ENCODE measurements at places on chromosomes 16 and 17. TPM values are rescaled to one million over a fixed set of nuclear protein-coding genes. Genes with fewer than 3 reads are reported as not detected.
A peak's percentile ranks its signal among the peaks of the same experiment; 100 is the strongest.

C17orf50 gene
- not detected for polyA plus RNA-seq

DNA sequence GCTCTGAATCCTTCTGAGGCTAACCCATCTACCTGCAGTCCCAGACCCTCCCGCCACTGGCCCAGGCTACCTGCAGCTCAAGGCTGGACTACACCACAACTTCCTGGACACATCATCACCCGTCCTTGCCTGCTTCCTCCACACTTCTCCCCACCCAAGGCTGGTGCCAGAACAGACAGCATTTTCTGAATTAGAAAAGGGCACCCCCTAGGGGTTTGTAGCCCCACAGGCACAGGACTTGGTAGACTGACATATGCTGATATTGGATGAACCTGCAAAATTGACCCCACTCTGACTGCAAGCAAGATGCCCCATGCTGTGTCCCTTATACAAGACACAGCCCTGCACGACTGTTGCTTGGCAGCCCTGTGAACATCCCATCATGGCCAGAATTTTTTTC is 271.5 kb upstream of the C16orf82 start:
- DNase-seq: no peak

CDH3 gene
- polyA plus RNA-seq: 0.67 TPM

C16orf96 gene
- 0.66 TPM for polyA plus RNA-seq

GRCh38 chr16:12258861-12259645 is 282.5 kb downstream of the SNX29 start:
- no peak for DNase-seq

- no peak for DNase-seq
These were observed 235.6 kb upstream of the GSE1 start for GRCh38 chr16:85377388-85378144.

STX1B gene
- 1.9 TPM for polyA plus RNA-seq

DNA sequence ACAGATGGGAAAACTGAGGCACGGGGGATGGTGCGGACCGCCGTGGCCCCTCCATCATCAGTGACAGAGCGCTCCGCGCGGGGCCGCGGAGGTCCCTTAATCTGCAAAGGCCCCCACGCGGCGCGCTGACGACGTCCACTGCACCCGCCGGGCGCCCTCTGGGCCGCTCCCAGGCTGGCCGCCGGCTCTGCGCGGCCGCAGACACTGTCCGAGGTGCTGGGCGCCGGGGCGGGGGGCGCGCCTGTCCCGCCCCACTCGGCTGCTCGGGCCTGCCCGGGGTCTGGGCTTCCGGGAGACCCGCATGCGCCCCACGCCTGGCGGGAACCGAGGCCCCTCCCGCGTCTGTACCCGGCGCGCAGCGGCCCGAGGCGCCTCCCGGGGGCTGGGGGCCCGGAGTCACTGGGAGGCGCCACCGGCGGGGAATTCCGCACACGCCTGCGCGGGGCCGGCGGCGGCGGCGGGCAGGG is 550 bp upstream of the RNF213 start:
- peak; percentile 62 for DNase-seq

CETP gene
- 5.7 TPM for polyA plus RNA-seq

ALDOC gene
- polyA plus RNA-seq: 1.3 TPM

DNA sequence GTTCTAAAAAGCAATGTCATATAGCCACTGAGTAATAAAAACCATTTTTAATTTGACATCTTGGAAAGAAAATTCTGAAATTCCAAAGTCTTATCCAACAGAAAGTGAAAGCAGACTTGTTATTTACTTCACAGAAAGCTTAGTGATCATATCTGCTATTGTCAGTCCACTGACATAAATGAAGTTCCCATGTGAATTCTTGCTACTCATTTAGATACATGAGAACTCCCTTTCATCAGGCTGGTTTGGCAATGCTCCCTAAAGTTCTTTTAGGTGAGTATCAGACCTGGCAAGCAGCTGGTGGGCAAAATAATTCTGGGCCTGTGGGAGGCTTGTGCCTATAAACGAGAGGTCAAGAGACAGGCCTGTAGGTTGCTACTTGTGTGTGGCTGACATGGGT is 23.4 kb downstream of the NME2 start:
- no peak for DNase-seq

- no peak for DNase-seq
These were observed 1.3 kb downstream of the MSLN start for GRCh38 chr16:761625-762513.

DNA sequence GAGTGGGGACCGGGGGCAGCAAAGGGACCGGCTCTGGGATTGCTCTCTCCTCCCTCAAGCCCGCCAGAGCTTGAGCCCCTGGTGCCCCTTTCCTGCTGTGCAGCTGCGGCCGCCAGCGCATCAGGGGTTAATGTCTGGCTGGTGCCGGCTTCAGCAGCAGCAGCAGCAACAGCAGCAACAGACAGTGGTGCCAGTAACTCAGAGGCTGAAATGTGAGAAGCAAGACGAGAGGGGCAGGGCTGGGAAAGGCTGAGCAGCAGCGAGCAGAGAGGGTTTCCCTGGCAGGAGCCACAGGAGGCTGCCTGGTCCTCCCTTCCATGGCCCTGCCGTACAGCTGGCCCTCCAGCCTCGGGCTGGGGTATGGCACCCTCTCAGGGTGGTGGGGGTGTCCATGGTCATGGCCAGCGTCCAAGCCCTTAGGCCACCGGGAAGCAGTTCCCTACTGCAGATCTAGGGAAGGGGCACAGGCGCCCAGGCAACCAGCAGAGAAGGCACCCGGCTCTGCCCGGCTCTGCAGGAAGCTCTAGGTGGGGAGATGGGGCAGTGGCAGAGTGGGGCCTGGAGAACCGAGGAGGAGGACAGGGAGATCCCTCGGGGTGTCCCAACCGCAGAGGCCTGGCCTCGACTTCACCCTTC is 21.1 kb upstream of the TFAP4 start:
- DNase-seq: peak; percentile 84

IGF2BP1 gene
- polyA plus RNA-seq: 10.0 TPM

LRRC36 gene
- 0.63 TPM for polyA plus RNA-seq

DNA sequence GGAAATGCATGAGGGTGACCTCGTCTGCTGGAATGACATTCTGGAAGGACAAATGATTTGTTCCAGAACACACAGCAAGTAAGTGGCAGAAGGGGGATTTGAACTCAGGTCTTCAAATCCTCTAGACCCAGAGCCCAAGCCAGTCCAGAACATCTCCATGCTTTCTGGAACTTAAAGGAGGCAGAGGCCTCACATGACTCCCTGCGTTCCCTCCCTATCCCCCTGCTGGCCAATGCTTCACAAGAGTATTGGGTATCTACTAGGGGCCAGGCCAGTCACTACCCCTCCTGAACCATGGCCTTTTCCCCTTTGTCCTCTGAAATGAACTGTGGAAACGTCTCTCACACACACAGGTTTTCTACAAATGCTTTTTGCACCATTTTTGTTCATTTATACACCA is 7.6 kb upstream of the BEAN1 start:
- DNase-seq: no peak

CA7 gene
- not detected for polyA plus RNA-seq

GRCh38 chr16:69371564-69371963 is 14.2 kb downstream of the TERF2 start:
- no peak for DNase-seq

C16orf54 gene
- 0.17 TPM for polyA plus RNA-seq

CRYBA1 gene
- not detected for polyA plus RNA-seq

Data from muscle of back (tissue), 13 donors.